ENCODE measurements at places on chromosomes 16 and 17.
A peak's percentile ranks its signal among the peaks of the same experiment; 100 is the strongest.

GRCh38 chr17:7574176-7574953 lies 5.1 kb upstream of the CD68 start:
- no peak for DNase-seq

DNA sequence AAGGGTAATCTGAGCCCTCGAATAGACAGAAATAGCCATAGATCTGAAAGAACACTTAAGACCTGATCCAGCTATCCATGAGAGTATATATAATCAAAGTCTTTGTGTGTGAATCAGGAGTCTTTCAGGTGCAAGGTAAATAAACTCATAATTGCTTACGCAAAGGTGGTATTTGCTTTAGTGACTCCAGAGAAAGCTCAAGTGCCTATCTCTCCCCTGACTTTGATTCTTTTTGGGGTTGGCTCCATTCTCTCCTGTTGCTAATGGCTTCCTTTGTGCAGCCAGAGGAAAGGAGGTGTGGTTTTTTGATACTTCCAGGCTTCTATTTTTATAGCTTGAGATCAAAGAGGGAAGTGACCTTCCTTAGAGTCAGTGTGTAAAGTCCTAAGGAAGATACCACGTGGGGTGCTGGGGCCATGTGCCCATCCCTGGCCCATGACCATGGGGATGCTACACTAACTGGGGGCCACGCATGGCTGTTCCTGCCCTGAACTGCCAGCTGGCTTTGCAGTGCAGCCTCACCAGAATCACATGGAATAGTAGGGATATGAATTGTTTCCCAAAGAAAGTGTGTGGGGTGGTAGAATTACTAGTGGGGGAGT lies 45.8 kb downstream of the TENT4B start:
- no peak for DNase-seq

DNA sequence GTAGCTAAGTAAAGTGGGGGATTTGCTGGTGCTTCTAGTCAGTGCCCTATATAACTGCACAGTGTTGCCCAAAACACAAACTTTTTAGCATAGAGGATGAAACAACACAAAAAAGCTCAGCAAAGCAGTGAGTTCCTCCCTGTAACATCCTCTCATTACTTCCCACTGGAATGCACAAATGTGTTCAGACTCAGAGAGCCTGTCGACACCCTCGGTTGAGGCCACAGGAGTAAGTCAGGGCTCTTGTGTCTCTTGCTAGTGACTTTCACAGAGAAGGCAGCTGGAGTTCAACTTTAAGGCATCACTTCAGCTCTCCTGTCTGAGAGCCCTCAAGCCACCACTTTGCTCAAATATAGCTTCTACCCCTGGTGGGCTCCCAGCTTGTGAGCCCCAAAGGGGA lies 107.2 kb upstream of the NETO2 start:
- DNase-seq, result no peak

GRCh38 chr17:1515640-1516387 lies 598 bp downstream of the INPP5K start:
- peak; percentile 31 for DNase-seq

GRCh38 chr17:76623271-76624146 lies 20.0 kb downstream of the ST6GALNAC1 start:
- peak; percentile 80 for DNase-seq

DNA sequence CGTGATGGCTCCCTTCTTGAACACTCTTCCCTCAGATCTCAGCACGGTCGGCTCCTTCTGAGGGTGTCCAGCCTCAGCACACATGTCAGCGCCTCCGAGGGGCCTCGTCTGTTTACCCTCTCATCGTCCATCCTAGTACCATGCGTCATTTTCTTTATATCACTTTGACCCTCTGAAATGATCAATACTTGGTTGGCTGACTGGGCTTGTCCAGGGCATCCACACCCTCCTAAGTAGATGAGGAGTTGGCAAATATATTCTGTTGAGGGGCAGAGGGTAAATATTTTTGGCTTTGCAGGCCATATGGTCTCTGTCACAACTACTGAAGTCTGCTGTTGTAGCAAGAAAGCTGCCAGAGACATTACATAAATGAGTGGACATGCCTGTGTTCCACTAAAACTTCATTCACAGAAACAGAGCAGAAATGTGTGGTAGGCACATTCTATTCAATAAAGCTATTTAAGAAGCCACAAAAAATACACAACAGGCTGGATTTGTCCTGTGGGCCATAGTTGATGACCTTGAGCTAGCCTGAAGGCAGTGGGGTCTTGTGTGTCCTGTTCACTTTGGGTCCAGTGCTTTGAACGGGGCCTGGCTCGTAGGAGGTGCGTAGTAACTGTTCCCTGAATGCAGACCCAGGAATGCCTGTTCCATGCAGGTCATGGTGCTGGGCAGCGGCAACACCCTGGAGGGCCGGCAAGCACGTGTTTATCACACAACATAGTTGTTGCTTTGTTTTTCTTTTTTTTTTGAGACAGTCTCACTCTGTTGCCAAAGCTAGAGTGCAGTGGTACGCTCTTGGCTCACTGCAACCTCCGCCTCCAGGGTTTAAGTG lies 185.8 kb downstream of the SNX29 start:
- DNase-seq, result no peak

DNA sequence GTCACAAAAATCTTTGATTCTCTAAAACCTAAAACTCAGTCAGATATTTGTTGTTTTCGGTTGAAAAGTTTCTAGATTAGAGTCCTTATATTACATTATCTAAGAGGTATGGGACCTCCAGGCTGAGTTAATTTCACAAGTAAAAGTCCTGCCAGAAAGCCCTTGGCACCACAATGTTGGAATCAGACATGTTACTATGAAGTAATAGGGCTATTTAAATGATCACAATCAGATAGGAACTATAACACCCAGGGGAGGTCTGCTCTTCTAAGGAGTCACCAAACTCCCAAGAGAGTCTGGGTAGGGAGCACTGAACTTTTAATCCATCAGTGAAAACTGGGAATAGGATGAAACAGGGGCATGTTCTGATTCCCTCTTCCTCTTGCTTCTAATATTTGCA lies 54.2 kb downstream of the WIPI1 start:
- DNase-seq, result no peak

DNA sequence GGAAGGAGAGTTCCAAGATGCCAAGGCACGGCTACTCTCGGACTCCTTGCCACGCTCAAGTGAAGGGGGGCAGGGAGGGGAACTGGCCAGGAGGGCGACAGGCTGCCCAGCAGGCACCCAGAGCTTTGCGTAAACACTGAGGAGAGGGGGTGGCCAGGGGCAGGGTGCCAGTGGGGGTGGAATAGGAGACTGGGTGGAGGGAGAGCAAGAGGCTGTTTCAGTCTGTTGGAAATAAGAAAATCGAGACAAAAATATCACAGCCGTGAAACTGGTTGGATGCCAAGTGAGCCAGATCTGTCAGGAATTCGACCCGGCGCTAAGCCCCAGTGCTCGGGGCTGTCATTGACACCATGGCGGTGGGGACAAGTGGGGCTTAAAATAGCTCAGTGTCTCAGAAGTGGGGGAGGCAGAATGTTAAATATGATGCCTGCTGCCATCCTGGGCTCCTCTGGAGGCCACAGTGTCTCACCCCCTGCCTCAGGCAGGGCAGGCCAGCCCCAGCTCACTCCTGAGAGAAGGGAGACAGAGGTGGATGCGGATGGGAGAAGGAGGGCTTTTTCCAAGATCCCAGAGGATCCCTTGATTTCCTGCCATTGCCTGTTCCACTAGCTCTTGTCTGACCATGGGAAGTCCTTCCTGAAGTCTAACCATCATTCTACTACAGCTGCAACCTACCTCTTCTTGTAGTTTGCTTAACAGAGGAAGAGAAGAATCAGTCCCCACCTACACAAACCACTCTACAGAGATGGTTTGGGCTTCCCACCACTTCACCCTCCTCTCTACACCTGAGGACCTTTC lies 9.5 kb downstream of the PNMT start:
- DNase-seq, result no peak

- no peak for DNase-seq
Measured at GRCh38 chr16:65097296-65097695, 24.6 kb downstream of the CDH11 start.

- no peak for DNase-seq
Measured at GRCh38 chr16:49730772-49731171, 125.1 kb downstream of the ZNF423 start.

- no peak for DNase-seq
Measured at GRCh38 chr17:50259477-50260324, 14.6 kb upstream of the TMEM92 start.

- DNase-seq, result no peak
Measured at GRCh38 chr16:83296505-83296904, 511.3 kb upstream of the HSBP1 start.

DNA sequence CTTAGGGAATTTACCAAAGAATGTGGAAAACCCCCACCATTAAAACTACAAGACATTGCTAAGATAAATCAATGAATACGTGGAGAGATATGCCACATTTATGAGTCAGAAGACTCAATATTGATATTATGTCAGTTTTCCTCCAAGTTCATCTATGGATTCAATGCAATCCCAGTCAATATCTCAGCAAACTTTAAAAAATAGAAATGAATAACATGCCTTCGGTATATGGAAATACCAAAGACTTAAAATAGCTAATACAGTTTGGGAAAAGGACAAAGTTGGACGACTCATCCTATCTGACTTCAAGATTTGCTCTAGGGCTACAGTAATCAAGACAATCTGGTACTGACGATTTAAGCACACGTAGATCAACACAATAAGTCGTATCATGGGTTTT lies 31.2 kb downstream of the PIK3R5 start:
- DNase-seq, result no peak

Measured in activated naive CD4-positive, alpha-beta T cell treated with anti-CD3 and anti-CD28 coated beads, Interleukin-2, amount 50 U/mL, for 16 hours (primary cell).